ENCODE measurements at places on chromosomes 3 and 15. TPM values are rescaled to one million over a fixed set of nuclear protein-coding genes. Genes with fewer than 3 reads are reported as not detected.

Gene CFAP20DC
- 2.2 TPM for total RNA-seq

Gene GFM1
- 46.9 TPM for total RNA-seq

Gene CCK
- total RNA-seq, result not detected

Gene GOLGA8G
- not detected for total RNA-seq

Gene PDIA3
- 160 TPM for total RNA-seq

Gene GOLGA6A
- total RNA-seq, result under 0.01 TPM

Gene MLF1
- 14.1 TPM for total RNA-seq

Gene SPATA16
- not detected for total RNA-seq

Gene ERICH6
- total RNA-seq, result under 0.01 TPM

Gene INSYN1
- 4.7 TPM for total RNA-seq

Measured in osteoblast (primary cell).